Activated CD8-positive, alpha-beta T cell treated with anti-CD3 and anti-CD28 coated beads, Interleukin-2, amount 10 ng/mL, durations not matched to agents 7 days and 5 days (primary cell): ENCODE measurements at places on chromosomes 1 and 21. TPM values are rescaled to one million over a fixed set of nuclear protein-coding genes. Genes with fewer than 3 reads are reported as not detected.

The PM20D1 gene
- total RNA-seq = 0.16 TPM

The NBPF6 gene
- total RNA-seq = not detected

The SMYD3 gene
- total RNA-seq = 22.7 TPM

The CLCA1 gene
- total RNA-seq = not detected

The CRABP2 gene
- total RNA-seq = 1.3 TPM

The CCDC30 gene
- 1.7 TPM for total RNA-seq

The C2CD4D gene
- total RNA-seq = 0.26 TPM

The PLPPR4 gene
- total RNA-seq = not detected

The E2F2 gene
- 80.3 TPM for total RNA-seq

The IVL gene
- not detected for total RNA-seq

The KRTAP25-1 gene
- not detected for total RNA-seq

The FHL3 gene
- 13.5 TPM for total RNA-seq

The CD52 gene
- total RNA-seq = 1,112 TPM

The LRRC71 gene
- total RNA-seq = not detected

The LEPR gene
- 1.3 TPM for total RNA-seq

The HNRNPCL2 gene
- not detected for total RNA-seq

The PALMD gene
- total RNA-seq = not detected

The OR14A2 gene
- total RNA-seq = not detected

The EFNA1 gene
- not detected for total RNA-seq

The IGSF5 gene
- total RNA-seq = not detected

The CD2 gene
- 186 TPM for total RNA-seq

The DCDC2B gene
- total RNA-seq = not detected

The OR14K1 gene
- not detected for total RNA-seq

The CDKN2C gene
- total RNA-seq = 82.5 TPM

The SPATA21 gene
- not detected for total RNA-seq

The UBXN10 gene
- total RNA-seq = 0.21 TPM

The GBP5 gene
- total RNA-seq = 261 TPM

The CACNA1S gene
- not detected for total RNA-seq

The TNFRSF8 gene
- total RNA-seq = 0.97 TPM

The SLC9C2 gene
- total RNA-seq = not detected

The LCE2A gene
- not detected for total RNA-seq

The COL11A1 gene
- total RNA-seq = not detected

The PLA2G2D gene
- total RNA-seq = not detected

The NTMT2 gene
- not detected for total RNA-seq

The EBNA1BP2 gene
- total RNA-seq = 58.8 TPM

The CBR1 gene
- 62.3 TPM for total RNA-seq

The CHRM3 gene
- total RNA-seq = not detected

The B3GALT5 gene
- total RNA-seq = not detected

The CLDN17 gene
- not detected for total RNA-seq

The FCMR gene
- total RNA-seq = 56.8 TPM

The OPTC gene
- total RNA-seq = not detected

The MYOM3 gene
- not detected for total RNA-seq

The OLFML2B gene
- not detected for total RNA-seq

The CDC7 gene
- 27.7 TPM for total RNA-seq

The LRRC53 gene
- not detected for total RNA-seq

The C8B gene
- total RNA-seq = not detected

The ITGB2 gene
- 530 TPM for total RNA-seq

The PAX7 gene
- total RNA-seq = not detected

The ENTREP3 gene
- total RNA-seq = 29.7 TPM

The CYP2J2 gene
- total RNA-seq = 2.7 TPM
